ENCODE measurements at places on chromosomes 16 and 17. TPM values are rescaled to one million over a fixed set of nuclear protein-coding genes. Genes with fewer than 3 reads are reported as not detected.

KLHL10 gene
- 0.10 TPM for total RNA-seq

MT1F gene
- total RNA-seq = 12.9 TPM

IRX6 gene
- not detected for total RNA-seq

KRTAP4-5 gene
- not detected for total RNA-seq

CCL4 gene
- total RNA-seq = not detected

TBX21 gene
- total RNA-seq = 0.03 TPM

ARSG gene
- 1.7 TPM for total RNA-seq

KRT31 gene
- not detected for total RNA-seq

AANAT gene
- 0.21 TPM for total RNA-seq

STAC2 gene
- 0.14 TPM for total RNA-seq

TMC7 gene
- total RNA-seq = 9.6 TPM

Data from A549 treated with DMSO at 1 μM for 4 hours (cell line).